G401 (cell line): ENCODE measurements at places on chromosomes 1 and 21.
A peak's percentile ranks its signal among the peaks of the same experiment; 100 is the strongest.

DNA sequence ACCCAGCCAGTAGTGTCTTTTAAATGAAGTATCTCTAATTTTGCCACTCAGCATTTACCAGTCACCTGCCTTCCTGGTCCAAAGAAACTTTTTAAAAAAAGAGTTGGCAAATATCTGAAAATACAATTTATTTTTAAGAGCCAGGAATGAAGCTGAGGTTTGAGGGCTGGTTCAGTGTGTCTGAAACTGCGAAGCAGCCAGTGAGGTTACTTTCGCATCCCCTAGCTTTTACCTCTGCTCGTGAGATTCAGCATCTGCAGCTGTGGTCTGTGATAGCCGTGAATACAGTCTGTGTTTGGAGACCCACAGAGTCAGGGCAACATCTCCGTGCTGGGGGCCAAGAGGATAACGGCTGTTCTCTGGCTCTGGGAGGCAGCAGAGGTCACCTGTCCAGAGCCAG, 21.3 kb upstream of the KCNAB2 start:
- no peak for DNase-seq

DNA sequence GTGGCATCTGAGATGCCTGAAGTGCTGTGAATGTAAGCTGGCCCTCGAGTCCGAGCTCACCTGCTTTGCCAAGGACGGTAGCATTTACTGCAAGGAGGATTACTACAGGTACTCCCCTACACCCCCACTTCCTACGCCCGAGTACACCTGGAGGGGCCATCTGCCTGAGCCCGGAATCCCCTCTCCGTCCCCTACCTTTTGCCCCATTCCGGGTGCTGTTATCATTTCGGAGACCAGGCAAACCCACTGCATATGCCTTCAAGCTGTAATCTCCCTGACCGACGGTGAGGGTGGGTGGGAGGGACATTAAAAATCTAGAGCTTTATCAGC, 2.9 kb downstream of the LHX9 start:
- DNase-seq: no peak

DNA sequence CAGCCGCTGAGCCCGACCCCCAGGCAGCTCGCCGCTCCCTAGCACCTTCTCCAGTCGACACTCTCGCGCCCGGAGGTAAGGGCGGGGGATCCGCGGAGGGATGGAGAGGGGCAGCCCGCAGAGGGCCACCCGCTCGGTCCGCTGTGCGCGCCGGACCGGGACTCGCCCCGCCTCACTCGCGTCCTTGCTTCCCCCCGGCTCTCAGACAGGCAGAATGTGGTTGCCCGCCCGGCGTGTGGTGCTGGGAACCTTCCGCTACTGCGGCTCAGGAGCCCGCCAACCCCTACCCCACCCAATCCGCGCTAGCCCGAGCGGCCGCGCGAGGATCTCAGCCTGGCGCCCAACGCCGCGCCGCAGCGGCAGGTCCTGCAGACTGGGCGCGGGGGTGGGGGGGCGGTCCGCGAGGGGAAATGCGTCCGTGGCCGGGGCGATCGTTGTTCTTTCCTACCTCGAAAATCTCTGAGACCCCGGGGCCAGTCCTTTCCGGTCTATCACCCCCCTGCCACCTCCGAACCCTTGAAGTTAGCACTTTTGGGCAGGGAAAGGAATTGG, 404 bp downstream of the LRRC8C start:
- peak; percentile 28 for DNase-seq

DNA sequence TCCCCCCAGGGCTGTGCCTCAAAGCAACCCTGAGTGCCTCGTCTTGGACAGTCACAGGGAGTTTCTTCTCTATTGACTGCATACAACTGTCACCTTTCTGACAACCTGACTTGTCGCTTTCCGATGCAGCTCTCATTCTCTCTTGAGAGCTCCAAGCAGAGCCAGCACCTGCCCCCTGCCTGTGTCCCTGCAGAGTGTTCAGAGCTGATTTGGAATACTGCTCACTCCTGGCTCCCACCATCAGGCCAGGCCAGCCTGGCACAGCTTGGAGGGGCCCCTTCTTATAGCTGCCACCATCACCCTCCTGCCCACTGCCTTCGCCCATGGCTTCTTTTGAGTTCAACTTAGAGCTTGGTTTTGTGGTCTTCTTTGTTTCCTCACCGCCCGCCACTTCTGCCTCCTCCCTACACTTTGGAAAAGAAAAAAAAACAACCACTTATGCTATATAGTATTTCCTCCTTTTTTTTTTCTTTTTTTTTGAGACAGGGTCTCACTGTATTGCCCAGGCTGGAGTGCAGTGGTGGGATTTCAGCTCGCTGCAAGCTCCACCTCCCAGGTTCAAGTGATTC, 12.3 kb downstream of the NCF2 start:
- no peak for DNase-seq

- no peak for DNase-seq
Observed at GRCh38 chr1:224287714-224288113, 42.3 kb downstream of the NVL start.

GRCh38 chr1:116261227-116261626, 111.8 kb upstream of the ATP1A1 start:
- no peak for DNase-seq

GRCh38 chr1:30414851-30415165, 308.6 kb downstream of the MATN1 start:
- no peak for DNase-seq

DNA sequence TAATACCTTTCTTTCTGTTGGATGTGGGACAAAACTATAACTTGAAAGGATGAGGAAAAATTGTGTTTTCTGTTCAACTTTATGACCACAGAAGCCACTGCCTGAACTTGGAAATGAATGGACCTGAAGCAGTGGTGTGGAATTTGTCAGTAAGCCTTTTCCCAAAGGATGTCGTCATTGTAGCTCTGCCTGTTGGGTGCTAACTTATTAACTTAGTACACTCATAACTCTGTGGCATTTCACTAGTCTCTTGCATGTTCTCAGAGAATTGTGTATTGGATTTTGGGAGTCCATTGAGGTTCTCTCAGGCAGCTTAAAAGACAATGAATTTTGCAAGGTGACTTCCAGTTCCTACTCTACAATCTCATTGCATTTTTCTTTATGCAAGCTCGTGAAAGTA, 49.6 kb downstream of the KCNK2 start:
- DNase-seq: no peak

DNA sequence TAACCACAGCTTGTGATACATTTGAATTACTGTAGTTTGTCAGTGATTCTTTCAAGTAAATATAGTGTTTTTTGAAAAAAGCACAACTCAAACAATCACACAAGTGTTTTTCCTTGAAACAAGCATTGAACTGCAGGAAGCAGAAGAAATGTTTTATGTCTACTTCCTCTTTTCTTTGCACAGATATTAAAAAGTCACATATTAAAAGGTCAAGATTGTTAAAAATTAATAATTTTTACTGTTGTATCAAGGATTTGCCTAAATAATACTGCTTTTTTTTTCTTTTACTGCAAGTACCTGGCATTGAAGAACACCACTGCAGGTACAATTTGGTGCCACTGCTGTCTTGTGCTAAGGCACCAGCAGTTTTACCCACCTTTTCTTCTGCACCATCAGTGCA, 214.2 kb upstream of the C1orf105 start:
- DNase-seq: no peak

- no peak for DNase-seq
Observed at GRCh38 chr1:107363154-107363553, 222.3 kb downstream of the NTNG1 start.

DNA sequence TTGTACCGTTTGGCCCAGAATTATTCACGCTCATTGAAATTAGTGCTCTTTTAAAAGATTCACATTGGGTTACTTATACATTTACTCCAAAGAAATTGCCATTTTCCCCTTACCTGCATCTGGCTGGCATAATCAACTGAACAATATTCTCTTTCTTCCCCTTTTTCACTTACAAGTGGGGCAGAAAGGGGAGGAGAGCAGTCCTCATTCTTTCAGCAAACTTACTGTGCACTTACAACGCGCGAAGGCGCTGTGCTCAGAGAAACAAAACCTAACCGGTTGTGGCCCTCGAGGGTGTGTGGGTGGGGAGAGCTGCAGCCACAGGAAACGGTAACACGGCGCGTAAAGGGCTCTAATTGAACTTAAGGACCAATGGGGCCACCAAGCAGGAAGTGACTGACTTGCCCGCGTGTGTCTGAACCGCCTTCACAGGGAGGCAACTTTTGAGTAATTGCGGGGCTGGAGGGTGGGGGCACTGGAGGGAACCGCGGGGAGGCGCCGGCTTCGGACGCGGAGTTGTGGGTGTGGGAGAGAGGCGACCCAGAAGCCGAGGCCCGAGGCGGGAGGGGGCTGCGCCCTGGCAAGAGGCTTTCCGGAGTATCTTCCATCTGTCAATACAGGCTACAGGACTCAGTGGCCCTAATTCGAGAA, 693 bp upstream of the PNRC2 start:
- peak; percentile 76 for DNase-seq

DNA sequence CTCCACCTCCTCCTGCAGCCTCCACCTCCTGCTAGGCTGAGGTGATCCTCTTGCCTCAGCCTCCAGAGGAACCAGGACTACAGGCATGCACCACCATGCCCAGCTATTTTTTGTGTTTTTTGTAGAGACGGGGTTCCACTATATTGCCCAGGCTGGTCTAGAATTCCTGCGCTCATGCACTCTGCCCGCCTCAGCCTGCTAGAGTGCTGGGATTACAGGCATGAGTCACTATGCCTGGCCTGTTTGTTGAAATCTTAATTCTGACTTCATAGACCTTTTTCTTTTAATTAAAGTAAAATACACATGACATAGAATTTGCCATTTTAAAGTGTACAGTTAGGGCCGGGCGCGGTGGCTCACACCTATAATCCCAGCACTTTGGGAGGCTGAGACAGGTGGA, 42.7 kb downstream of the FAAP20 start:
- DNase-seq: no peak

GRCh38 chr1:44524655-44525500, 119.8 kb downstream of the RNF220 start:
- DNase-seq: no peak

DNA sequence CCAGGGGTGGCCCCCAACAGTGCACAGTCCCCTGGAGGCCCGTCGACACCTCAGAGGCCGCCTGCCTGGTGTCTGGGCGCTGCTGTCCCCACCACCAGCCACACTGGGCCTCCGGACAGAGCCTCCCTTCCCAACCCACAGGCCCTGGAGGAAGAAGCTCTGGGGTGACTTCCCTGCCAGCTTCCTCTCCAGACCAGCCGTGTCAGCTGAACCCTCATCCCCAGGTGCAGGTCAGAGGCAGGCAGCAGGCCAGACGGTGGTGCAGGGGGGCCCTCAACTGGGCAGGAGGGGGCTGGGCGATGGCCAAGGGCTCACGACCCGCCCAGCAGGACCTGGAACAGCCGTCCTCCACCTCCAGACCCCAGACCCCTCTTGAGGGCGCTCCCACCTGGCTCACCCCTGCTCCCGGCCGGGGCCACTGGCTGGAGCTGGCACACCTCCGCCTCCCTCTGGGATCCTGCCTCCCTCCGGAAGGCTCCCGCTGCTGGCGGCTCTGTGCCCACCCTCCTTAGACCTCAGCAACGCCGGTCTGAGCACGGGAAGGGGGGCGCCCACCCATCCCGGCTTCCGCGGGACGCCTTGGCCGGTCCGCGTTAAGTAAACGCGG, 520 bp downstream of the TNFRSF18 start:
- DNase-seq: no peak

DNA sequence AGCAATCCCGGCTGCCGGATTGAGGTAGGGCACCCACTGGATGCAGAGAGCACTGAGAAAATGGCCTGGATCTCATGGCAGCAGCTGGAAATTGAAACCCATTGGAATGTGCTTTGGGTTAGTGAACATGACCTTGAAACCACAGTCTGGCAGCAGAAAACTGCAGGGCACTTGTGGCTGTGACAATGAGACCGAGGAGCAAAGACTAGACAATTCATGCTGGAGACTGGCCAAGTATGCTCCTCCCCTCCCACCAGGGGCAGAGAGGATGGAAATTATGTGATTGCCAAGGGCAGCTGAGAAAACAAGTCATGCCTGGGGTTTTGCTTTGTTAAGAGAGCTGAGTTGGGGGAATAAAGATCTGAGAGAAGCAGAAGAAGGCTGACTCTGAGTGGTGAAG, 60.7 kb downstream of the ZNF697 start:
- DNase-seq: no peak

- peak; percentile 73 for DNase-seq
Observed at GRCh38 chr1:184792450-184792969, 37.9 kb upstream of the EDEM3 start.

DNA sequence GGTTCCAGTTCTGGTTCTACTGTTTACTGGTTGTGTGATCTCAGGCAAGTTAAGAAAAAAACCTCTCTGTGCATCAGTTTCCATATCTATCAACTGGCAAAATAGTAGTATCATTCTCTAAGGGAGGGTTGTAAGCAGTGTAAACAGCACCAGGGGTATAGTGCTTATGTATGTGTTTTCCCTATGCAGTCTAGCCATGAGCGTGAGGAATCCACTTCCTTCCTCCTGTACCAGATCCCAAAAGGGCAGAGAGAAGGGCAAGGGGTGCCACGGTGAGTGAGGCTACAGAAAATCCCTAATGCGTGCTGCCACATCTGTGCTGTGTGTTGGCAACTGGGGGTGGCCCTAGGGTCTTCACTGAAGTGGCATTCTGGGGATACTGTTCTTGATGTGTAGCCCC, 18.4 kb upstream of the RNF19B start:
- DNase-seq: no peak
